ENCODE measurements at places on chromosomes 13 and 19. TPM values are rescaled to one million over a fixed set of nuclear protein-coding genes. Genes with fewer than 3 reads are reported as not detected.

DNAAF3 gene
- not detected for total RNA-seq

ERFL gene
- 1.6 TPM for total RNA-seq

SERTM1 gene
- total RNA-seq: not detected

PRR36 gene
- total RNA-seq: 0.10 TPM

DNA sequence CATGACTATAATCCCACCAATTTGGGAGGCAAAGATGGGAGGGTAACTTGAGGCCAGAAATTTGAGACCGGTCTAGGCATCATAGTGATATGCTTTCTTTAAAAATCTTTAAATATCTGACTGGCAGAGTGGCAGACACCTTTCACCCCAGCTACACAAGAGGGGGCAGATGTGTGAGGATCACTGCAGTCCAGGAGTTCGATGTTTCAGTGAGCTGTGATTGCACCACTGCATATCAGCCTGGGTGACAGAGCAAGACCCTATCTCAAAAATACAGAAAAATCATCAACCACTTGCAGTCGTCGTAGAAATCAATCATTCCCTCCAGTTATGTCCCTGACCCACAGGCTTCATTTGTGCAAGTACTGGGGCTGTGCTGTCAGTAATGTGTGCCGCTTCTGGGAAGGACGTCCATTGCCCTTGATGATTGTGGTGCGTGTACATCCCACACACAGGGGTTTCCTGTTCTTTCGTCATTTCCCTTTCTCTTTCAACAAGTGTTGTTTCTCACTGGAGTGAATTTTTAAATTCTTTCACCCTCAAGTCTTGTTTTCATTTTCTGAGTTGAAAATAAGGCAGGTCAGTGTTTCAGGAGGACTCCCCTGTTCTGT lies 1.4 kb downstream of the LGALS14 start:
- H3K4me1 ChIP-seq: peaks cover 37% of the 10 kb centered on the region
- H3K27ac ChIP-seq: peak overlapping the region; percentile 84
- peaks cover 9% of the 10 kb centered on the region for H3K27me3 ChIP-seq
- peaks cover 5% of the 10 kb centered on the region for H3K36me3 ChIP-seq

- H3K4me3 ChIP-seq: no peak overlapping the region
- no peak for DNase-seq
- H3K36me3 ChIP-seq: no peaks in the 10 kb centered on the region
- H3K27ac ChIP-seq: no peak overlapping the region
These were observed 113.0 kb upstream of the SPACA7 start for GRCh38 chr13:112263152-112263551.

DNA sequence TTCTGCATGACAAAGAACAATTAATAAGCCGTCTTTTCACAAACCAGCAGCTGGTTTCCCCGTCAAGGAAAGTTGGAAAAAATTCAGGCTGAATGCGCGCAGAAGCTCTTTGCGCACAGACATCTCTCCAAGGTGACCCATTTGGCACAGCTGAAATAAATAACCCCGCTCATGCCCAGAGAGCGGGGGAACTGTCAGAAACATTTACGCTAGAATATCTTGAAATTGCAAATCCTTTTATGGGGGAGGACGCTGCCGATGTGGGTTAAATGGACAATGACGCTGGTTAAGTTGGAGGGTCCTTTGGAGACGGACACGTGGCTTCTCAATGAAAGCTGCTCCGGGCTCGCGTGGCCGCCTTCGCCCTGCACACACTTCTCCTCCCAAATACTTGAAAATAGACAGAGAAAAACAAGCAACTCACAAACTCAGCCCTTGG lies 30.6 kb downstream of the GSX1 start:
- no peak overlapping the region for H3K27ac ChIP-seq
- H3K27me3 ChIP-seq: peaks cover 74% of the 10 kb centered on the region
- H3K36me3 ChIP-seq: no peaks in the 10 kb centered on the region
- DNase-seq: no peak
- peaks cover 1% of the 10 kb centered on the region for H3K4me1 ChIP-seq

- no peak overlapping the region for H3K27ac ChIP-seq
- H3K27me3 ChIP-seq: no peaks in the 10 kb centered on the region
- no peak overlapping the region for H3K4me3 ChIP-seq
- no peak for DNase-seq
These were observed 69.8 kb downstream of the LRCH1 start for GRCh38 chr13:46622630-46623256.

DNA sequence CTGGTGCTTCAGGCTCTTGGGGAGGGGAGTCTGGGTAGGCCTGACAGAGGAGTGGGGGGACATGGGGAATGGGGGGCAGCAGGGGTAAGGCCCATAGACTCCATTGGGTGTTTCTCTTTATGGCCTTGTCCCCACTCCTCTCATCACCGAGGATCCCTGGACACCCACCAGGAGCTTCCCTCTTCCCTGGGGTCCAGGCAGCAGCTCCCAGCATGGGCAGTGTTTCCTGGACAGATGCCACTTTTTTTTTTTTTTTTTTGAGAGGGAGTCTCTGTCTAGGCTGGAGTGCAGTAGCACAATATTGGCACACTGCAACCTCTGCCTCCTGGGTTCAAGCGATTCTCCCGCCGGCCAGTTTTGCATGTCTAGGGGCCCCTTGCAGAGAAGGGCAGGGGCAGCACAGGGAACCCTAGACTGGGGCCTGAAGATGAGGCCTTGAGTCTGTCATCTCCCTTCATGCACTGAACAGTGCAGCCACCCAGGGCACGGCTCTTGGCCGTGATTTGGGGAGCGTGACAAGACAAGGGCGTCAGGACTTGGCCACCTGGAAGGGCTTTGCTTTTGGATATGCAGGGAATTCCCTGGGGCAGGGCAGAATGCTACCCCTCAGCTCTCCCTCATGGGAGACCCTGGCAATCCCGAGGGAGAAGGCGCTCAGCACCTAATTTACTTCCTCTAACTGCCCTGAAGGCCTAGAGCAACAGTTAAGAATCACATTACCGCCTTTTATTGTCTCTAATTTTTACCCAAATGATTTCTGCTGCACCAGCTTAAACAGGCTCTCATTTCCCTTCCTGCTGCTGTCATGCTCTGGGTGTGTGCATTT lies 213.9 kb upstream of the ZNF536 start:
- H3K4me3 ChIP-seq: no peak overlapping the region
- no peak overlapping the region for H3K27ac ChIP-seq
- no peaks in the 10 kb centered on the region for H3K36me3 ChIP-seq
- peaks cover 1% of the 10 kb centered on the region for H3K27me3 ChIP-seq
- no peaks in the 10 kb centered on the region for H3K4me1 ChIP-seq
- no peak for DNase-seq

GRCh38 chr19:4559569-4559968 lies at the start of gene SEMA6B:
TSS of gene SEMA6B (minus strand) at chr19:4559684. CDS start at chr19:4558457, 1,227 bp downstream.
- H3K4me3 ChIP-seq: no peak within 1 kb of the TSS
- no peaks in the 10 kb centered on the region for H3K36me3 ChIP-seq
- H3K4me1 ChIP-seq: no peaks in the 10 kb centered on the region
- no peaks in the 10 kb centered on the region for H3K27me3 ChIP-seq

DNA sequence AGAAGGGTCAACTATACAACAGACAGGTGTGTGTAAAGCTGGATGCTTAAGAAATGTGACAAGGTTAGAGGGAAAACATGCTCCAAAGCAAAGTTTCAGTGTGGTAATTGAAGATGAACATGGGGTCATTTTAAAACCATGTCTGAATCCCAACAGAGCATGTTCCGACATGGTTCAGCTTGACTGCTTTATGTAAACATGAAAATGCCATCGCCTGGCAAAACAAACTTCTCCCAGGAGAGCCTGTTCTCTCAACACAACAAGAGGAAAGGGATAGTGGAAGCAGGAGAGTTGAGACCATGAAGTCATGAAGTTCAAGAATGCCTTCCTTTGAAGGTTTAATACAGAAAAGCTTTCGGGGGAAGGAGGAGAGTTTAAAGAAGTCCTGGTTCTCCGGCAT lies 85.8 kb downstream of the EPSTI1 start:
- no peak overlapping the region for H3K27ac ChIP-seq
- H3K36me3 ChIP-seq: peaks cover 60% of the 10 kb centered on the region
- H3K4me3 ChIP-seq: no peak overlapping the region
- DNase-seq: no peak
- peaks cover 3% of the 10 kb centered on the region for H3K4me1 ChIP-seq

DNA sequence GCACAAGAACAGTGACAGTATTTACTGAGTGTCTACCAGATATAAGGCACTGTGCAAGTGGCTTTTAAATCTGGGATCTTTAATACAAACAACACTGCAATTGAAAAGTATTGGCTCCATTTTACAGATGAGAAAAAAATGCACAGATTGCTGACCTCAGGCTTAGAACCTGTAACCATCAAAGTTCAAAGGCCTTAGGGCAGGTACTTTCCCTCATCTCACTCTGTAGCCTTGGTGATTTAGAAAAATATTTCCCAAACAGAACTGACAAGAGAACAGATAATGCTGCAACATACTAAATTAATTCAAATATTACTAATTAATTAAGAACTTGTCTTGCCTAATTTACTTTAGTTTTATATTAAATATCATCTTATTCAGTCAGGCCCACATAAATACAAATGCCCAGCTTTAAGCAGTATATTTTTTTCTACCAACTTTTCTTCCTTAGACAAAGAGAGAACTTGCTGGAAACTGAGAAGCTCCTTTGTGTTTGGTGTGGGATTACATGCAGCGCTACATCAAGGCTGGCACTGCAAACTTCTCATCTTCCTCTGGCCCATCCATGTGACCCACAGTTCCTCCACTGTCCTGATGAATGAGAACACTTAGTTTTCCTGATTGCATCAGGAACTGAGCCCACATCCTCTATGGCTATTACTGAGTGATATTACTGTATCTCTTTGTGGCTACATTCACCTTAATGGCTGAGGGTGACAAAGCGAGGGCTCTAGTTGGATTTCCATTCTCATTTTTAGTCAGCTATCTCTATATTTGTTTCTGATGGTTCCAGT lies 302.1 kb downstream of the ENOX1 start:
- no peak for DNase-seq
- H3K36me3 ChIP-seq: no peaks in the 10 kb centered on the region
- H3K27me3 ChIP-seq: no peaks in the 10 kb centered on the region
- no peaks in the 10 kb centered on the region for H3K4me1 ChIP-seq
- no peak overlapping the region for H3K4me3 ChIP-seq

GRCh38 chr13:79782541-79783205 lies 301.7 kb downstream of the NDFIP2 start:
- no peak overlapping the region for H3K4me3 ChIP-seq
- H3K4me1 ChIP-seq: no peaks in the 10 kb centered on the region
- H3K27me3 ChIP-seq: no peaks in the 10 kb centered on the region
- H3K36me3 ChIP-seq: no peaks in the 10 kb centered on the region
- DNase-seq: no peak
- no peak overlapping the region for H3K27ac ChIP-seq

DNA sequence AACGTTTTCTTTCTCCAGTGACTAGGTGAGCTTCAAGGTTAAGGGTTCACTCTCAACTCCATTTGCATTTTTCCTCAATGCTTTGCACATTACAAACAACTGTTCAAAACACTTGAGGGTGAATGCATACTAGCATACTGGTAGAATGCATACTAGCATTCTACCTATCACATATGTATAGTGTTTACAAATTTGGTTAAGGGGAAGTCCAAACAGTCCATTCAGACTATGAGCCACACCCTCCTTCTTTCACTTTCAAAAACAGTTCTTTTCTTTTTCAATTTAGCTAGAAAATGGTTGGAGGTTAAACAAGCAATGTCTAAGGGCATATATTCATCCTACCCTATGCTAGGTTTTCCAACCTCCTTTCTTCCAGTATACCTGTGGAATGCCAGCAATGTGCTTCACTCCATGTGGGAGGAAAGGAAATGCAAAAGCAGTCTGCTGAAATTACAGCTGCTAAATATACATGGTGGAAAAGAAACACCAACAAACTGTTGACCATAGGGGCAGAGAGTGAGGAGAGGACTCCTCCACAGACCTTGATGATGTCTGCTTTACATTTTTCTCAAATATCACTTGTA lies 102.6 kb downstream of the DOCK9 start:
- H3K27ac ChIP-seq: peak overlapping the region; percentile 89
- H3K36me3 ChIP-seq: peaks cover 86% of the 10 kb centered on the region
- no peaks in the 10 kb centered on the region for H3K27me3 ChIP-seq
- no peak for DNase-seq

Measured in activated CD4-positive, alpha-beta T cell treated with anti-CD3 and anti-CD28 coated beads, Interleukin-2, amount 10 ng/mL, durations not matched to agents 7 days and 5 days (primary cell).